Activated CD8-positive, alpha-beta memory T cell treated with anti-CD3 and anti-CD28 coated beads, Interleukin-2, amount 10 ng/mL, durations not matched to agents 7 days and 5 days (primary cell): ENCODE measurements at places on chromosomes 2 and 18. TPM values are rescaled to one million over a fixed set of nuclear protein-coding genes. Genes with fewer than 3 reads are reported as not detected.

Gene DNAH6
- total RNA-seq, result 0.63 TPM

Gene IL36B
- not detected for total RNA-seq

- H3K4me1 ChIP-seq, result peaks cover 62% of the 10 kb centered on the region
- peak overlapping the region; percentile 92 for H3K27ac ChIP-seq
- no peaks in the 10 kb centered on the region for H3K27me3 ChIP-seq
- DNase-seq, result peak; percentile 39
- H3K4me3 ChIP-seq, result peak overlapping the region; percentile 65
- H3K36me3 ChIP-seq, result peaks cover 33% of the 10 kb centered on the region
These were observed 660 bp upstream of the MBP start for GRCh38 chr18:77133051-77133834.

GRCh38 chr18:42025974-42026625 lies 71.1 kb downstream of the PIK3C3 start:
- no peaks in the 10 kb centered on the region for H3K27me3 ChIP-seq
- H3K27ac ChIP-seq, result peak overlapping the region; percentile 47
- H3K4me1 ChIP-seq, result peaks cover 48% of the 10 kb centered on the region
- H3K36me3 ChIP-seq, result peaks cover 39% of the 10 kb centered on the region
- no peak overlapping the region for H3K4me3 ChIP-seq
- DNase-seq, result no peak

DNA sequence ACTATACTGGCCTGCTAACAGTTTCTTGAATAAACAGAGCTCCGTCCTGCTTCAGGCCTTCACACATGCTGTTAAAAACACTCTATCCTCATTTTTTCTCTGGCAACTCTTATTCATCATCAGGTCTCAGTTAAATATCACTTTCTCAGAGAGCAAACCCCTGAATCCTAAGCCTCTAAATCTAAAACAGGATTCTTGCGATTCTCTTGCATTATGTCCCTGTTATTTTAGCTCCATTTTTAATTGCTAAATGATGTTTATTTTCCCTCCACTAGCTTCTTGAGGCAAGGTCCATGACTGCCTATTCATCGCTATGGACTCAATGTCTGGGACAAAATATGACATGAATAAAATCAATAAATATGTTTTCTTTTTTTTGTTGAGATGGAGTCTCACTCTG lies 190.7 kb upstream of the SMAD7 start:
- peaks cover 6% of the 10 kb centered on the region for H3K36me3 ChIP-seq
- no peak for DNase-seq
- H3K4me1 ChIP-seq, result peaks cover 3% of the 10 kb centered on the region
- H3K4me3 ChIP-seq, result no peak overlapping the region
- H3K27ac ChIP-seq, result no peak overlapping the region

- no peak for DNase-seq
- H3K4me3 ChIP-seq, result no peak overlapping the region
These were observed 560.9 kb upstream of the PKDCC start for GRCh38 chr2:41486948-41487347.

DNA sequence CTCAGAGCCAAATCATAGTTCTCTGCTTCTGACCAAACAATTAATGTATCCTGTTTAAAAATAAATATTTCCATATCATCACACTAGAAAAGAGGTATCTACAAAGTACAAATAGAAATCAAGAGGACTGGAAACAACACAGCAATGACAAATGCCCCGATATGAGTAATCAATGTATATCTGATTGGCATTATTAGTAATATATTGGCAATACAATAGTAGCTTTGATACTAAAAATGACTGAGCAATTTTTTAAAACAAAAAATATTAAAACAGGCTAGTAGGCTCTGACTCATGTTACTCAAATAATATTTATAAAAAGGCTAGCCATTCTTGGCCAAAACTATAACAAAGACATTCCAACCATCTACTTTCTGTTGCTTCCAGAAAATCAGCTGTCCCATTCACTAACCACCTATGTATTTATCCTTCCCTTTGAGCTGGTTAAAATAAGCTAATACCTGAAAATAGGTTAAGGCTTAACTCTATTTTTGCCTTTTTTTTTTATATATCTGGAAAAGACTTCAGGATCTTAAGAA lies 13.3 kb downstream of the PPP4R3B start:
- peaks cover 41% of the 10 kb centered on the region for H3K36me3 ChIP-seq
- DNase-seq, result no peak
- peaks cover 33% of the 10 kb centered on the region for H3K4me1 ChIP-seq
- H3K27ac ChIP-seq, result no peak overlapping the region
- H3K27me3 ChIP-seq, result no peaks in the 10 kb centered on the region
- no peak overlapping the region for H3K4me3 ChIP-seq

GRCh38 chr18:48193521-48194492 lies 215.4 kb downstream of the ZBTB7C start:
- peaks cover 26% of the 10 kb centered on the region for H3K27me3 ChIP-seq
- no peaks in the 10 kb centered on the region for H3K36me3 ChIP-seq
- peaks cover 2% of the 10 kb centered on the region for H3K4me1 ChIP-seq
- no peak for DNase-seq
- no peak overlapping the region for H3K4me3 ChIP-seq
- H3K27ac ChIP-seq, result no peak overlapping the region

GRCh38 chr2:179669196-179669595 lies 192.2 kb downstream of the ZNF385B start:
- DNase-seq, result no peak
- H3K27me3 ChIP-seq, result no peaks in the 10 kb centered on the region
- no peak overlapping the region for H3K4me3 ChIP-seq

- no peaks in the 10 kb centered on the region for H3K4me1 ChIP-seq
- H3K36me3 ChIP-seq, result no peaks in the 10 kb centered on the region
- DNase-seq, result no peak
- H3K27me3 ChIP-seq, result peaks cover 8% of the 10 kb centered on the region
These were observed 298.8 kb upstream of the FANCL start for GRCh38 chr2:58539973-58540372.

Gene CFAP221
- not detected for total RNA-seq

DNA sequence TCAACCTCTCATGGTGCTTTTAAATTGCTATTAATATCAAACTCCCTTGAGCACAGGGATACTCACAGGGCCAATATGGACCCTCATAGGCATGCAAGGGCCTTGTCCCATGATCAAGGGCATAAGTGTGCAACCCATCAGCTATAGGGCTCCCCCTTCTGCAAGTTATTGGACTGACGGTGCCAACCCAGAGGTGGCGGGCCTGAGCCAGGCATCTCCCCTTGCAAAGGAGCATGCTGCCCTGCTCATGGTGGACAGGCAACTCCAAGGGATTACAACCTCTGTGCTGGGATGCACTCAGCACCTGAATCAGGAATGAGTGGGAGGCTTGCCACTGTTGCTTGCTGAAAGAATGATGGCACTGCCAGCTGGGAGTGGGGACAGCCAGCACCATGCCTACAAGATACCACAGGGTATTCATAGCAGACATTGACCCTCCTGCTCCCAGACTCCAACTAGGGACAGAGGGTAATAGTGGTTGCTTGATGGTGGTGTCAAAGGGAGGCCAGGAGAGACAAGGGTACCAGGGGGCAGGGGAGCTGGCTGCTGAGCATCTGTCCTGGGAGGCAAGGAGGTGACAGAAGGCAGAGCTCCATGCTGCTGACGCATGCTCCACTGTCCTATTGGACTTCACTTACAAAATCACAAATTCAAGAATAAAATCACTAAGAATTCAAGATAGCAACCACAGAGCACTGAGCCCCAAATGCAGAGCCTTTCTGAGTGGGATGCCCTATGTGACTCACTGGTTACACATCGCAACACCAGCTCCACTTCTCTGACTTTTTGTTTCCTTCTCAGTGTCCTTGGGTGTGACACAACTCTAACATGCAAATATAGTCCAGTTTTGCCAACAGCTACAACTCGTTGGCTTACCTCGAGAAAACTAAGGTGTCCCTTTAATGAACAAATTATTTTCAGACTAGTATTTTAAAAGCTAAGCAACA lies 157.1 kb upstream of the CCDC150 start:
- H3K27ac ChIP-seq, result no peak overlapping the region
- no peak overlapping the region for H3K4me3 ChIP-seq
- H3K36me3 ChIP-seq, result no peaks in the 10 kb centered on the region
- no peaks in the 10 kb centered on the region for H3K4me1 ChIP-seq
- no peak for DNase-seq

DNA sequence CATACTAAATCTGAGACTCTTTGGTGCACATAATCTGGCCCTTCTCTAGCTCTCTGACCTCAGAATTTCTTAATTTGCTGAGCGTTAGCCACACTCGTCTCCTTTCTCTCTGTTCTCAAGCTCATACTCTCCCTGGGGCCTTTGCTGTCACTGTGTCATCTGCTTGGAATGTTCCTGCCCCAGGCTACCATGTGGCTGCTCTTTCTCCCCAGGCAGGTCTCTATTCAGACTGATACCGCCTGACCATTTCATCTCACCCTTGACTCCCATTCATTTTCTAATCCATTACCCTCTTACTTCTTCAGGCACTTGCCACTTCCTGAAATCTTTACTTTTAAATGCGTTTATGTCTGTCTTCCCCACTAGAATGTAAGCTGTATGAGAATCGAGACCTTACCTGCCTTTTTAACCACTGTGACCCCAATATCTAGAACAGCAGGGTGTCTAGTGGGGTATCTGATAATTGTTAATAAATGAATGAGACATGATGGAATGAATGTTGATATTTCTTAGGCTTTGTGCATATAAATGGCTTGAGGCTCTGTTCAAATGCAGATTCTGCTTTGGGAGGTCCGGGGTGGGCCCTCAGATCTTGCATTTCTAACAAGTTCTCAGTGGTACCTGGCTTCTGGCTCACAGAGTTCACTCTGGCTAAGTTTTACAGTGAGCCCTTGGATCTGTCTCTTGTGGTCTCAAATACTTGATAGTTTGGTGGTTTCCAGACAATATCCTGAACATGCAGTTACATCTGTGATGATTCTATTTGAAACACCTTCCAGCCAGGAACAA lies 89.9 kb upstream of the EPC2 start:
- no peak overlapping the region for H3K27ac ChIP-seq
- H3K4me3 ChIP-seq, result no peak overlapping the region
- H3K36me3 ChIP-seq, result no peaks in the 10 kb centered on the region
- H3K27me3 ChIP-seq, result no peaks in the 10 kb centered on the region
- no peaks in the 10 kb centered on the region for H3K4me1 ChIP-seq

Gene CTLA4
- total RNA-seq, result 66.6 TPM

DNA sequence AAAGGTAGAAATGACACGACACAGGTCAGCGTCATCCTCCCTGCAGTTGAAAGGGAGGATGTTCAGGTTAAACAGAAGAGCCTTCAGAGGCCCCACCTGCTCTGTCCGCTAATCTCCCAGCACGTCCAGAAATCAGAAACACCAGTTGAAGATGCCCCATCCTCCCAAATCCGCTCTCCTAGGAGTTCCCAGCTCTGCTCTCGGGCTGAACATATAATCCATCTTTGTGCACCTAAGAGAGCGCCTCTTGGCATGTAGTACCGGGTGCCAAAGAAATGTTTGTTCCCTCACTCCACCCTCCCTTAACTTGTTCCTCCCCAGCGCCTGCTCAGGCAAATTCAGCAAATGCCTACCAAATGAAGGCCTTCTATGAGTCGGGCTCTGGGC lies 145.2 kb upstream of the SMAD2 start:
- H3K4me1 ChIP-seq, result no peaks in the 10 kb centered on the region
- no peaks in the 10 kb centered on the region for H3K36me3 ChIP-seq
- H3K27ac ChIP-seq, result no peak overlapping the region
- H3K4me3 ChIP-seq, result no peak overlapping the region
- DNase-seq, result no peak
